ENCODE measurements at places on chromosomes 12 and 14. TPM values are rescaled to one million over a fixed set of nuclear protein-coding genes. Genes with fewer than 3 reads are reported as not detected.

GLIPR1L1 gene
- polyA plus RNA-seq, result not detected

ASCL1 gene
- not detected for polyA plus RNA-seq

GRCh38 chr12:115790526-115790925 is 487.0 kb downstream of the MED13L start:
- no peak for DNase-seq

RNF212B gene
- not detected for polyA plus RNA-seq

GRCh38 chr12:114656906-114657596 is 26.9 kb downstream of the TBX3 start:
- DNase-seq, result no peak

ISM2 gene
- 0.23 TPM for polyA plus RNA-seq

DNA sequence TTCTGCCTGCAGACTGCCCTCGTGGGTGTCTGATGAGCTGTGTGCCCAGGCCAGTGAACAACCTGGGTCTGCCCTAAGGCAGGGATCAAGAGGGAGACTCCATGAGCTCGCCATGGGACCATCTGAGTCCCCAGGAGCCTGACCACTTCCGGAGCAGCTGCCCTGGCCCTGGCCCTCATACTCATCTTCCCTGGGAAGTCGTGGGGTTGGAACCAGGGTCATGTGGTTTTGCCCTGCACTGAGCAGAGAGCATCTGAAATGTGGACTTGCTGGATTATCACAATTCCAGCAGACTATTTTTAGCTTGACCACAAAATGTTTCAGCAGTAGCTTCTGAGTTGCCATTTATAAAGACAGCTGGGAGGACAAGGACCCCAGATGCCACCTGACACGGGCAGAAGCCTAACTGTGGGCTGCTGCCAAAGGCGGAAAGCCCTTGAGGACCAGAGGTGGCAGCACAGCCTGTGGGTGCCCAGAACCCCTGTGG is 6.7 kb downstream of the BTBD6 start:
- no peak for DNase-seq

PIWIL1 gene
- polyA plus RNA-seq, result 0.23 TPM

DNA sequence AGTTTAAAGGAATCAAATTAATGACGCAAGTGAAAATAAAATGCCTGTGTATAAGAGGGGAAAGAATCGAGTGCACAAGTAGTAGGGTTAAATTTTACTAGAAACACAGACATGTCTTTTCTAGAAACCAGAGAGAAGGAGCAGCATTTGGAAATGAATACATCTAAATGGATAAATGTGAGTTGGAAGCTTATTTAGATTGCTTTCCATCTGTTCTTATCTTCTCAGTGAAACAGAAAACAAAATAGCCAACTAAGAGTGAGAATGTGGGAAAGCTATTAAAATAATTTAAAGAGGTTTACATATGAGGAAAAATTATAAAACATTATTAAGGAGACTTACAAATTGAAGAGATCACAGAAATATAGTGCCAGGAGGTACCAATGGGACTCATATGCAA is 1818.9 kb upstream of the FLRT2 start:
- DNase-seq, result no peak

DNA sequence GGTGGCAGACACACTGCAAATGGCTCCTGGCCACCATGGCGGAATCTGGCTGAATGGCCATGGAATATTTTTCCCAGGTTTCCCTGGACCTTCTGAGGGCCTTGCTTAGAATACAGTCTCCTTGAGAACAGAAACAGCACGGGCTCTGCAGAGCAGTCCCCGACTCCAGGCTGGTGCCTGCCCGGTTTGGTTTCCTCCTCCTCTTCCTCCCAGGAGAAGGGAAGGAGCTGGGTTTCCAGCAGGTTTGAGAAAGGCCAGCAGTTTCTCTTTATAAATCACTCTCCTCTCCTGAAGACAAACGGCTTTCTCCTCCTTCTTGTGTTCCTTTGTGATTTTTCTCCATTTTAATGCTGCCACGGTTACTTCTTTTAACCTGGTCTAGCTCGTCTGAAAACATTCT is 106.8 kb upstream of the RFLNA start:
- no peak for DNase-seq

- DNase-seq, result no peak
Observed at GRCh38 chr12:47164724-47165439, 85.1 kb upstream of the AMIGO2 start.

GRCh38 chr12:67078957-67079356 is 190.2 kb upstream of the CAND1 start:
- DNase-seq, result no peak

AHNAK2 gene
- polyA plus RNA-seq, result 17.1 TPM

APOF gene
- not detected for polyA plus RNA-seq

DNA sequence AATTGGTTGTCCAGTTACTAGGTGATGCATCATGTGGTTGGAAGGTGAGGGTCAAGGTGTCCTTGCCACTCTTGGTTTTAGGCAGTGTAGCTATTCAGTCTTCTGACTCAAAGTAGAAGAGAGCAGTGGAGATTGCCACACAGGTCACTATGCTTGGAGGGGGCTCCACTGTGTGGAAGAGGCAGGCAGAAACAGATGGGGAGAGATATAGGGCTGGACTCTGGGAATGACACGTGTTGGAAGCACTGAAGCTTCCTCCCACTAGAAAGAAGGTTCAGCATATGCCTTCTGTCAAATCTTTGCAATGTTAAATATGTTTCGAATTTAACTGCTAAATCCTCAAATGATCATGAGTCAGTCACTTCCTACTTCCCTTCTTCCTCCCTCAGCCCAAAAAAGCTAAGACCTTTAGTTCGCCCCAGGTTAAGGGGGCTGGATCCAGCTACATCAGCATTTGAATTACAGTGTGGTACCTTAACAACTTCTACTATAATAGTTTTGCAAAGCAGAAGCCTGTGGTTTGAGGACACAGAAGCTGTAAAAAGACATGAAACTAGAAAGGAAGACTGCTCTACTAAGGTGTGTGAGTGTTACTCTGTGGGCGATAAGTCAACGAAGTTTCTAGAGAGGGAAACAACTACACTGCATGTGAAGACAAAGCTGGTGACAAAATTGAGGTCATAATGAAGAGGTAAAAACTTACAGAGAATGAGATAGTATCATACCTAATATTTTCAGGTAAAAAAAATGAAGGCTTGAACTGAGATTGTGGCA is 228.0 kb downstream of the NELL2 start:
- DNase-seq, result no peak

GRCh38 chr14:58663494-58664111 is 25.8 kb downstream of the DACT1 start:
- no peak for DNase-seq

GPRC5A gene
- 2.1 TPM for polyA plus RNA-seq

DNA sequence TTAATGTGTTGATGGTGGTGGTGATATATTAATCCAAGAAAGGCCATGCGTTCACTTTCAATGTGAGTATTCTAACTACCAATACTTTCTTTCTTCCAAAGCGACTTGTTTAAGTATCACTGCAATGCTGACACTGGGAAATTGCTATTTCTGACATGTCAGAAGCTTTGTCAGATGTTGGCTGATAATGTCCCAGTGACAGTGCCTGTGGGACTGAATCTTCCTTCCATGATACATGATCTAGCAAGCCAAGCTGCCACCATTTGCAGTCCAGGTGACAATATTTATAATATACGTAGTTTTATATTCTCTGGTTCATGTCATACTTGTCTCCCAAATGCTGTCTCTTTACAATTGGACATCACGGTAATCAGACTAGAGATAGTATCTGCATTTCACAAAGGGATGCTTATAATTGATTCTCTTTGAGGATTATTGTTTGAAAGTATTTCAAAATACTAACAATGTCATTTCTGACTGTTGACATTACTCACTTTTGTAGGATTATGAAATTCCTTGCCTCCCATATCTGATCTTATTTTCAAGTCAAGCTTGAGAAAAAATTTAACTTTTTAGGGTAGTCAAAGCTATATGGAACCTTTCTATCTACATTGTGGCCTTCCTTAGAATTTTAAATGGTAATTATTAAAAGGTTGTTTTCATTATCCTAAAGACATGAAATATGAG is 57.3 kb downstream of the KNTC1 start:
- no peak for DNase-seq

Measured in muscle of arm (tissue), 14 donors.